ENCODE measurements at places on chromosomes 5 and 9.

DNA sequence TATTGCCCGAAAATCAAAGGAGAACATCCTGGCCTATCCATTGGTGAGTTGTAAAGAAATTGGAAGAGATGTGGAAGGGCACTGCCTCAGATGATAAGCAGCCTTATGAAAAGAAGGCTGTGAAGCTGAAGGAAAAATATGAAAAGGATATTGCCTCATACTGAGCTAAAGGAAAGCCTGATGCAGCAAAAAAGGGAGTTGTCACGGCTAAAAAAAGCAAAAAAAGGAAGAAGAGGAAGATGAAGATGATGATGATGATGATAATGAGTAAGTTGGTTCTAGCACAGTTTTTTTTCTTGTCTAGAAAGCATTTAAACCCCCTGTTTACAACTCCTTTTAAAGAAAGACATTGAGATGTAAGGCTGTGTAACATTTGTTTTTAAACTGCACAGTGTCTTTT is 59.8 kb upstream of the ZBED3 start:
- no peak for DNase-seq

- no peak for DNase-seq
Observed at GRCh38 chr5:181086026-181086883, 44.7 kb downstream of the OR2V1 start.

DNA sequence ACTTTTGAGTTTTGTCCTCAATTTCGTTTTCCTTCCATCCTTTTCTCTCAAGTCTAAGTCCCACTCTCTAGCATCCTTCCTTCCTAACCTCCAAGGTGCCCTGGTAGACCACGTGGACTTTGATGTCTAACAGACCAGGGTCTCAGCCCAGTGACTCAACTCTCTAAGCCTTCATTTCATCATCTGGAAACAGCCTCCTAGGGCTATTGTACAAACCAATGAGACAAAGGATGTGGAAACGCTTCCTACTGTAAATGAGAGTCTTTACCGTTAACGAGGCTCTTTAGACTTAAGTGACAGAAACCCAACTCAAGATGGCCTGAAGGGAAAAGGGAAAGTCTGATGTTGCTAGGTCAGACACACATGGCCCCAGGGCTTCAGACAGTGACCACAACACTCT is 49.2 kb upstream of the CPLX2 start:
- no peak for DNase-seq

- DNase-seq, result no peak
Observed at GRCh38 chr5:43627028-43627427, 24.0 kb downstream of the NNT start.

DNA sequence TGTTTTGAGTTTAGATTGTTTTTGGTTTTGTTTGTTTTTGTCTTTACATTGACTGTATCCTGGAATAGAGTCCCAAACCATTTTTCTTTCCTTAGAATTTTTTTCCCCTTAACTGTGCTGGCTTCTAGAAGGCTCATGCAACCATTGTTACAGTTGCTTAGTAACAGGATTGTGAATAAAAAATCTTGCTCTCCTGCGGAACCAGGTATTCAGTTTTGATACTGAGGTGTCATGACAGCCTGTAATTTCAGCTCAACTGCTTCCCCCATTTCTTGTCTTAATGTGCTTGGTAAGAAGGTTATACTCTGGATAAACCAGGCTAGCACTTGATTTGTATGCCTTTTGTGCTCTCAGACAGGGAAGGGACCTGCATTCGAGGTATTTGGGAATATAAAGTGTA is 42.1 kb downstream of the FOCAD start:
- DNase-seq, result no peak

DNA sequence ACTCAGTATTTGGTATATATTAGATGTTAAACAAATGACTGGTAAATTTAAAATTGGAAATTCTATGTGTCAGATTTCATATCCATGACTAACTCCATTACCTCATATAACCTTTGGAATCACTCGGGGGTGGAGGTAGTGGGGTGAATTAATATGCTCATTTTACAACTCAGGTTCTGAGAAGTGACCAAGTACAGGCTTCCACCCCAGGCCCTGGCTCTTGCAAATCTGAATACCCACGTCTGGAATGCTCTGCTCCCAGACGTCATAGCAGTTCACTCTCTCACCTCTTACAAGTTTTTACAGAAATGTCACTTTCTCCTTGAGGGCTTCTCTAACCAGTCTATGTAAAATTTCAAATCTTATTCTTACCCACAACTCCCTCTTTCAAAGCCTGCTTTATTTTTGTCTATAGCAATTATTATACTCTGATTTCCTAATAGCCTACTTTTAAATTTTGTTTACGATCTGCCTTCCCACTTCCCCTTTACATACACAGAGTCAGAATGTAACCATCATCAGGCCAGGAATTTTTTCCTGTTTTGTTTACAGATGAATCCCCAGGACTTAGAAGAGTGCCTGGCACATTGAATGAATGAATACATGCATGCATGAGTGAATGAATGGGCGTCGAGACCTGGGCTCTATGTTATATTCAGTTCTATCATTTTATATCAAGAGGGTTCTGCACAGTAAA is 134.1 kb upstream of the IFNE start:
- no peak for DNase-seq

GRCh38 chr9:71647094-71647591 is 121.2 kb downstream of the CEMIP2 start:
- no peak for DNase-seq

DNA sequence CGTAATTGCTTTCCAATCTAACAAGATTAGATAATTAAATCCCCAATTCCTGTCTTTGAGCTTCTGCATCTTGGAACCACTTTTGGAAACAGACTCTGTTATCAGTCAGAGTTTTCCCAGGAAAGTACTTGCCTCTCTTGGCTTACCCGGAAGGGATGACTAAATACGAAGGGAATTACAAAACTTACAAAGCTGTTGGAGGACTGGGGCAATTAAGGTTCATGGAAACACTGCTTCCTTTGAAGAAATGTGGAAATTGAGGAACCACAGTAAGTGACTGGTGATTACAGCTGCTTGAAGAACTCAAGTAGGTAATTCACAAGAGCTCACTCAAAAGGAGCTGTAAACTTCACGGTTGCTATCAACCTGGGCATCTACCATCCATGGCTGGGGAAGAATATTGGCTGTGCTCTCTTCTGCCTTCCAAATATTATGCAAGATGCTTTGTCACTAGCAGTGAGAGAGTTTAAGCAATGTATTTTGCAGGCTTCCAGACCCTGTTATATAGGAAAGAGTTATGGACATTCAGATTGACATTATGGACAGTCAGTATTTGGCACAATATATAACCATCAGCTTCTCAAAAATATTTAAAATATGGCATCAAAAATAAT is 104.6 kb upstream of the MAN2A1 start:
- no peak for DNase-seq

- DNase-seq, result no peak
Observed at GRCh38 chr9:16551692-16552091, 318.8 kb downstream of the BNC2 start.

GRCh38 chr5:12023614-12024241 is 119.5 kb upstream of the CTNND2 start:
- DNase-seq, result no peak
